AG04450 (cell line): ENCODE measurements at places on chromosomes 6 and 20. TPM values are rescaled to one million over a fixed set of nuclear protein-coding genes. Genes with fewer than 3 reads are reported as not detected.

The RGS17 gene
- polyA plus RNA-seq, result 8.9 and 12.2 TPM in 2 replicates

GRCh38 chr6:39453241-39453640 is 130.7 kb upstream of the KCNK16 start:
- DNase-seq, result no peak

GRCh38 chr20:59159091-59159490 is 4.5 kb upstream of the ZNF831 start:
- no peak for DNase-seq

The KIF25 gene
- polyA plus RNA-seq, result not detected in 2 replicates

The CRISP3 gene
- not detected in 2 replicates for polyA plus RNA-seq

- no peak for DNase-seq
Measured at GRCh38 chr20:1946762-1947534, 46.9 kb downstream of the PDYN start.

GRCh38 chr6:47195011-47195650 is 114.6 kb downstream of the TNFRSF21 start:
- no peak for DNase-seq

DNA sequence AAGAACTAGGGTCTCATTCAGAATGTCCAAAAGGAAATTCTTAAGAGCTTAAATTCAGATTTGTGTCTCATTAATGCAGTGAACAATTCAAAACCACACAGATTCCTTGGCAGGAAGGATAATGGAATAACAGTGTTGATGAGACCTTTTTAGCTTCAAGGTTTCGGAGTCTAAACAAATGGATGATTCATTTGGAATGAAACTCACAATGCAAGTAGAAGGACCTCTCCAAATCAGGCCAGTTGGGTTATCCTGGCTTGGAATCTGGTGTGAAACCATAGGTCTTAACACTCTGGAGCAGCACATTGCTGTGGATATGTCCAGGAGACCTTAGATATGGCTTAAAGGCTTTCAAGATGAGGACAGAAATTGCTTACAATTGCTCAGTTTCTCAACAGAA is 44.9 kb downstream of the KCTD20 start:
- no peak for DNase-seq

The OLIG3 gene
- not detected in 2 replicates for polyA plus RNA-seq

DNA sequence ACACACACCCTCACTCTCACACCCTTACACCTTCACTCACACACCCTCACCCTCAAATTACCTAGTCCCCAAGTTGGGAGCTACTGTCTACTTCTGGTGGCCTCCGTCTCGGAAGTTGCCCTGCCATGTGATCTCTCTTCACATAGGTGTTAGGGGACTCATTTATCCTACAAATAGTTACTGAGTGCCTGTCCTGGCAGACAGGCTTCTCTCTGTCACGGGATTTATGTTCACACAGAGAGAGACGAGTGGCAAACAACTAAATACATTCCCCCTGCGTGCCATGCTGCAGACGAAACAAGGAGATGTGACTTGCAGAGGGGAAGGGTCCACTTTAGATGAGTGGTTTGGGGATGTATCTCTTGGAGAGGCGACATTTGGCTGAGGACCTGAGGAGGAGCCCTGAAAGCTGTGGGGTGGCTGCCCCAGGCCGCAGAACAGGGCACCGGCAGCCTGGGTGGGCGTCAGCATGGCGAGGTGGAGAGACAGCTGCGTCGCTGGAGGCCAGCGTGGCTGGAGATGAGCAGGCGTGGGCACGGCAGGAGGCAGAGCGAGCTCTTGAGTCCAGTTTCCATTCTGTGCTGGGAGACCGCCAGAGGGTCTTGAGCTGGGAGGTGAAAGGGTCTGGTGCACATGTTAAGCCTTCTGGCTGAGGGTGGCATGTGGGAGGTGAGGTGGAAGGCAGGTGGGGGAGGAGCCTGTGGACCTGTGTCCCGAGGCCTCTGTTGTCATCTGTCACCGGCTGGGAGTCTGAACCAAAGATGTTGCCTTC is 17.2 kb downstream of the DYNLT1 start:
- DNase-seq, result no peak

- no peak for DNase-seq
Measured at GRCh38 chr20:62924442-62925075, 1.7 kb downstream of the DIDO1 start.

The SLC35A1 gene
- polyA plus RNA-seq, result 20.5 and 30.3 TPM in 2 replicates

DNA sequence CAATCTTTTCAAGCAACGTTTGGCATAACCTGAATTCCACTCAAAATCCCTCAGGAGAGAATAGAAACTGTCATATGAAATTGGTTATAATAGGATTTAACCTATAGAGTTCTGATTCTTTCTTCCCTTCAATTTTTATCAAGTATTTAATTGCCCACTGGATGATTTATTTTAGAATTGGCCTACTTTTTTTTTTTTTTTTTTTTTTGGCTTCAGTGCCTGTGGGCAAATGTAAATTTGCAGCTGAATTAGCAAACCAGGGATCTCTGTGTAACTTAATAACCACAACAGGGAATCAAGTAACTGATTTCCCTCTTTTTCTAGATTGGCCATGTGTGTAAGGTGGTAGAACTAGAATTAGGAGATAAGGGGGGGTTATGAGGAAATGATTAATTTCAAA is 157.0 kb downstream of the SOX4 start:
- no peak for DNase-seq

The BYSL gene
- 18.1 and 25.1 TPM in 2 replicates for polyA plus RNA-seq

The PGC gene
- not detected in 2 replicates for polyA plus RNA-seq

DNA sequence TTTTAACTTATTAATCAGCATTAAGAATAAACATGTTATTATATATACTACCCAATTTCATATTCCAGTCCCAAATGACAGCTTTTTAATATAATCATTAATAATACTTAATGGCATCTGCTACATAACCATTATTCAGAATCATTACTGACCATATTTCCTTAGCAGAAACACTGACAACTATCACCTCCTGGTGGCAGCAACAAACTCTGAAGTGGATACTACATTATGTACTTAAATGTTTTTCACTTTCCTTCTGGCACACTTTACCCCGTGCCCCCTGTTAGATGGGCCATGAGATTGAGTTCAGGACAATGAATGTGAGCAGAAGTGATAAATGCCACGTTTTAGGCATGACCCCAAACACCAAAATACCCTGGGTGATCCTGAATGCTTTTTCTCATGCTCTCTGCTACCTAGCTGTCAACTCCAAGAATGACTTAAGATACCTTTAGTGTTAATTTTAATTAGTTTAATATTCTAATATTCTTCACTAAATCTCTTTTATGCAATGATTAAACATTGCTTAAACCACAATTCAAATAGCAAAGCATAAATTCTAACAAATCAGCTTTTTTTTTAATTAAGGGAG is 77.1 kb downstream of the LMBRD1 start:
- DNase-seq, result no peak

The GLP1R gene
- not detected in 2 replicates for polyA plus RNA-seq

- DNase-seq, result no peak
Measured at GRCh38 chr6:18076231-18076630, 46.2 kb downstream of the NHLRC1 start.

The COL12A1 gene
- polyA plus RNA-seq, result 1,042 and 1,109 TPM in 2 replicates

DNA sequence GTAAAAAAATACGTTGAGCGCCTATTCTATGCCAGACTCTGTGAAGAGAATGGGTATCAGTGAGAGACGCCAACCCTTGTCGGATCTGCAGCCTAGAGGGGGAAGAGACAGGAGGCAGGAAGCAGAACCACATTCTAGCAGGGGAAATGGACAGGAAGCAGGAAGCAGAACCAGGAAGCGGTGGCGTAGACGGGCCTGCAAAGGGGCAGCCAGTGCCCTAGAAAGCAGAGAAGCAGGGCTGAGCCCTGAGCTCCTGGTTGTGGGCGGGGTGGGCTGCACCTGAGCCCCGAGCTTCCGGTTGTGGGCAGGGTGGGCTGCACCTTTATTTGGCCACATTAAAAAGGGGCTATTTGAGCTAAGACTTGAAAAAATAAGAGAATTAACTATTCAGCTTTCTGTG is 71.9 kb downstream of the FAM120B start:
- DNase-seq, result no peak

The BMP6 gene
- polyA plus RNA-seq, result 0.69 and 0.77 TPM in 2 replicates
